Ovary (tissue), 10 donors: ENCODE measurements at places on chromosomes 16 and 17. TPM values are rescaled to one million over a fixed set of nuclear protein-coding genes. Genes with fewer than 3 reads are reported as not detected.
A peak's percentile ranks its signal among the peaks of the same experiment; 100 is the strongest.

DNA sequence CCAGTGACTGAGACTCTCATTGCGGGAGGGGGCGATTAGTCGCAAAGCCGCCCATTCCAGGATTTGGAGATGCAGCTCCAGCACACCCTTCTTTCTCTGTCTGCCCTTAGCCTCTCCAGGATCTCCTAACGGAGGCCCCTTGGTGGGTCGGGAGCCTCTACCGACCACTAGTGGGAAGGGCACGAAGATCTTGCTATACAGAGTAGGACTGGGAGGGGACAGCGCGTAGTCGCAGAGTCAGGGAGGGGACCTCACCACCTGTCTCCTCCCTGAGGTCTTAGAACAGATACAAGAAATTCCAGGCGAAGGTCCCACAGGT, 588 bp upstream of the SMTNL2 start:
- H3K27me3 ChIP-seq = no peaks in the 10 kb centered on the region
- DNase-seq = peak; percentile 65
- H3K27ac ChIP-seq = peak overlapping the region; percentile 64
- no peaks in the 10 kb centered on the region for H3K36me3 ChIP-seq

DNA sequence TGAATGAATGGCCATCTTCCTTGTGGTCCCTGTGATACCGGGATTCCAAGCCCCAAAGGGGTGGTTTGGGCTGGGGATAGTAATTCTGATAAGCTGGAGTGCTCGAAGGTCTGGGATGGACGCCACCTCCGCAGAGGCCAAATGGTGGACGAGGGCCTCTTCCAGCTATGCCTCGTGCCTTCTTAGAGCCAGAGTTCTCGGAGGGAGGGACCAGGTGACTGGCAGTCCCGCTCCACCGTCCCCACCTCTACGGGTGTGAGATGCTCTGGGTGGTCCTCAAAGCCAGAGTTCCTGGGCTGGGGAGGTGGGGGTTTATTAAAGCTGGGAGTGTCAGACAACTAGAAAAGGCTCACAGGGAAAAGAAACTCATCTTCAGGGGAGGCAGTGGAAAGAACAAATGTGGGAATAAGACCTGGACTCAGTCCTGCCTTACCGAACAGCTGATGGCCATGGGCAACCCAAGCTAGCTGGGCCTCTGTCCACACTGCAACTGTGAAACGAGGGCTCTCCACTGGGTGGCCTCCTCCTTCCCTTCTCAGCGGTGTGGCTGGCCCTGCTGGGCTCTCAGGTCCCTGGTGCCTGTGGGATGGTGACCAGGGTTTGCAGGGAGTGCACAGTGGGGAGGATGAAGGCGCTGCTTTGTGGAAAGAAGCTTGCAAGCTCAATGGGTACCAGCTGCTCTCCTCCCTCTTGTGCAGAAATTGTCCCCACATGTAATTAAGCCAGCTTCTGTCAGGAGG, 75.2 kb downstream of the N4BP1 start:
- H3K27me3 ChIP-seq = no peaks in the 10 kb centered on the region
- no peak for DNase-seq
- H3K36me3 ChIP-seq = no peaks in the 10 kb centered on the region

GRCh38 chr17:4097165-4097960, 45.5 kb downstream of the ZZEF1 start:
- DNase-seq = no peak
- H3K27me3 ChIP-seq = no peaks in the 10 kb centered on the region
- no peak overlapping the region for H3K4me3 ChIP-seq
- no peak overlapping the region for H3K27ac ChIP-seq
- no peaks in the 10 kb centered on the region for H3K4me1 ChIP-seq
- no peaks in the 10 kb centered on the region for H3K36me3 ChIP-seq

The AANAT gene
- total RNA-seq = not detected

The KRTAP1-5 gene
- not detected for total RNA-seq

The TNFRSF13B gene
- total RNA-seq = not detected

The FOXC2 gene
- 0.10 TPM for total RNA-seq
